ENCODE measurements at places on chromosomes 11 and 22.

DNA sequence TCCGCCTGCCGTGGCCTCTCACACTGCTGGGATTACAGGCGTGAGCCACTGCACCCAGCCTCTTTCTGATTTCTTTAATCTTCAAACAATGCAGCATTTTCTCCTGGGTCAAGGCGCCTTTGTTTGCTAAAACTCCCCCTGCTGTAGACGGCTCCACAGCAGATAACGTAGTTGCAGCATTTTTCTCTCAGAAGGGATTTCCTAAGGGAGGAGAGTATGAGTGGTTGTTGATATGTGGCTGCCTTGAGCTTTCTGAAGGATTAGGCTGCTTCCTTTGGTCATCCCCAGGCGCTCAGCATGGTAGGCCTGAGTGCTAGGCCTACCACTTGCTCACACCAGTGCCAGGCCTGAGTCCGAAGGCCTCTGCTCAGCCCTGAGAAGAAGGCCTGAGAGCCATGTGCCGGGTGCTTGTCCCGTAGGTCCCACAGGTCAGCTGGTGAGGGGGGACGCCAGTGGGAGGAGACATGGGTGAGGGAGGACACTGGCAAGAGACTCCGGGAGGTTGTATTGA, 18.1 kb downstream of the SMARCB1 start:
- no peak for DNase-seq

DNA sequence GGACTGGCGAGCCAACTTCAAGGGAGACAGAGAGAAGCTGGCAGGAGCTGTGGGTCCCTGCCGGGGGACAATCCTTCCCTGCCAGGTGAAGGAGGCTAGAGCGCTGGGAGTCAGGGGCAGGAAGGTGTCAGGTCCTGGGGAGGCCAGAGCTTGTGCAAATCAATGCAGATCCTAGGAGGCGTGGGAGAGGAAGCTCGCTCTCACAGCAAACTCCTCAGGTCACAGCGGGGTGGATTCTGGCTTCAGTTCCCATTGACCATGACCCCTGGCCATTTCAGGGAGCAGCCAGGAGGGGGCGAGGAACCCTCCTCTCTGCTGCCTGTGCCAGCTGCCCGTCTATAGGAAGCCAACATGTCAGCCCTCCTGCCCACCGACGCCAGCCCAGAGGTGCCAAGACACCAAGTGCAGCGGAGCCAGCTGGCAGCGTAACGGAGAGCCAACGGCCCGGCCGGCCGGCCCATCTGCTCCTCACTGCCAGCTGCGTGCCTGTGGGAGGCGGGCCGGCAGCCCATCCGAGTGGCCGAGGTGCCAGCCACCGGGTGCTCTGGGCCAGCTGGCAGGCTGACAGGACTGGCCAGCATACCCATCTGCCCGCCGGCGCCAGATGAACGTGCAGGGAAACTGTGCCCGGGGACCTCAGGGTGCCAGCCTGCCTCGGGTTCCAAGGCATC, 374.8 kb downstream of the MIAT start:
- DNase-seq: peak; percentile 70

GRCh38 chr11:7480113-7480512, 5.2 kb upstream of the OLFML1 start:
- no peak for DNase-seq

- no peak for DNase-seq
Measured at GRCh38 chr22:48288376-48288940, 1526.0 kb downstream of the TBC1D22A start.

GRCh38 chr11:6611092-6611962, 689 bp downstream of the TAF10 start:
- no peak for DNase-seq

DNA sequence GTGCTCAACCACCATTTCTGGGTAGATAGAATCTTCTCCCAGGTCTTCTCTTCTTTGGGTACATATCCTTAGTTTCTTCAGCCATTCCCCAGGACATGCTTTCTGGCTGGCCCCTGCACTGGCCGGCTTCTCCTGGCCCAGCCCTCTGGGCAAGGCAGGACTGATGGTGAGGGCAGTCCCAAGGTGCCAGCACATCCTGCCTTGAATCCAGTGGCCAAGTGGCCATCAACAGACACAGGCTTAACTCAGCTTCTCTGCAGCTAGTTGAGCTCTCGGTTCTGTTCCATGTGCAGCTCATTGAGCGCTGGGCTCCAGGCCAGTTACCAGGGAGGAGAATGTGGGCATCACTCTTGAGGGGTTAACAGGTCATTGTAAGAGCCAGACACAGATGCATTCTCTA, 17.6 kb downstream of the SMIM38 start:
- no peak for DNase-seq

GRCh38 chr22:38901111-38901641, 29.2 kb upstream of the CBX6 start:
- no peak for DNase-seq

DNA sequence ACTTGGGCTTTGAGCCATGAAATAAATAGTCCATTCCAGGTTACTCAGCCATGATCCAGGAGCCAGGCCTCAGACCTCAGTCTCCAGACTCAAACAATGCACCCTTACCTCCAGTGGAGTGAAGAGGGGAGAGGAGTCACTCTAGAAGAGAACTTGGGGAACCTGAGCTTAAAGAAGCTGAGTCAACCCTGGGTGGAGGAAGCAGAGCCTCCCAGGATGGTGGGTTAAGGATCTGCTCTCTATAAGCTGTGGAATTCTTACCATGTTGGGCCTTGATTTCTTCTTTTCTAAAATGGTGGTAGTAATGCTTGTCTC, 113.2 kb downstream of the NECTIN1 start:
- DNase-seq: no peak

All from iPS-NIHi11 (cell line).